ENCODE measurements at places on chromosomes 6 and 20.

DNA sequence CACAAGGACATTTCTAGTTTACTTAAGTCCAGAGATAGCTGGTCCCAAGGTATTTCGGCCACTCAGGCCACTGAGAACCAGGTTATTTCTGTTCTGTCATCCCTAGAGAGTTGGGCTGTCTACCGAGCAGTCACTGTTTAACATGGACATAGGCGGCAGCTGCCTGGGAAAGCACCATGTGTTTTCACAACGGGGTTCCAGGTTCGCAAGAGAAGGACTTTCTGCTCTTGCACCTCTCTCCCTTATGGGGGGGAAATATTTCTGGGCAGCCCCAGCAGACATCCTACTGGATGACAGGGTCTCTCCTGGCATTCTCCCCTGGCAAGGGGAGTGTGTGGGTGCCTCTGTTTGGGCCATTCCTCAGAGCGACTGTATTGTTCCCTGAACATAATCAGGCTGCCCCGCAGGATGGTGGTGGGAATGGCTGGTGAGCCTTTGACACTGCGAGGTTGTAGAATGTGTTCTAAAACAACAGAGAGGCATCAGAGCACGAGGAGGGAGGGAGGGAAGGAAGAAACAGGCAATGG lies 64.4 kb upstream of the DUSP22 start:
- DNase-seq: no peak

GRCh38 chr20:11820838-11821237 lies 96.9 kb upstream of the BTBD3 start:
- DNase-seq: no peak

GRCh38 chr6:69069881-69070280 lies 434.8 kb downstream of the ADGRB3 start:
- DNase-seq: no peak

DNA sequence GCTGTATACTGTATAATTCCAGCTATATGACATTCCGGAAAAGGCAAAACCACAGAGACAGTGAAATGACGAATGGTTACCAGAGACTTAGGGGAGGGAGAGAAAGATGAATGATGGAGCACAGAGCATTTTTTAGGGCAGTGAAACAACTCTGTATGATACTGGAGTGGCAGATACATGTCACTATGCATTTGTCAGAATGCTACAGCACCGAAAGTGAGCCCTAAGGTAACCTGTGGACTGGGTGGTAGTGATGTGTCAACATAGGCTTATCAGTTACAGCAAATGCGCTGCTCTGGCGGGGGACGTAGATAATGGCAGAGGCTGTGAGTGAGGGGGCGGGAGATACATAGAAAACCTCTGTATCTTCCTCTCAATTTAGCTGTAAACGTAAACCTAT lies 201.3 kb upstream of the SSTR4 start:
- DNase-seq: no peak

GRCh38 chr6:9316831-9317230 lies 881.5 kb upstream of the SLC35B3 start:
- no peak for DNase-seq

- no peak for DNase-seq
Measured at GRCh38 chr6:87903323-87903722, 144.3 kb upstream of the SPACA1 start.

DNA sequence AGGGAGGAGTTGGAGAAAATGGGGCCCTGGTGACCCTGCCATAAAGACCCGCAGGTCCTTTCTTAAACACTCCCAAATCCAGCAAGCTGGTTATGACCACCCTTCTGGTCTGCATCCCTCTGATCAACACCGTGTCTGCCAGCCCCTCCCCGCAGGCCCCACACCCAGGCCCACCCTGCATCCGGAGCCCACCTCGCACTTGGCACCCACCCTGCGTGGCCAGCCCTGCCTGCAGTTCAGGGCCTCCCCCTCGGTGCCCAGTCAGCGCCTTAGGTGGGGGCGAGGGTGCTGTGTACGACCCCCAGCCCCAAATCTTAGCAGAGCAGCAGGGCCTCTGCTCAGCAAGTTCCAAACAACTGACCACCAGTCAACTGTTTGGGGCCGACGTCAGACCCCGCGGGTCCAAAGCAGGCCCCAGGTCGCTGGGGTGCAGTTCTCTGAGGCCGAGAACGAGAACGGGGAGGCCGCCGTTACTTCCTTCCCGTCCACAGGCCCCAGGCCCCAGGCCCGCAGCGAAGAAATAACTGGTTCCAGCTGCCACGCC lies 1.2 kb downstream of the ACSS1 start:
- no peak for DNase-seq

- DNase-seq: no peak
Measured at GRCh38 chr20:62878244-62879038, 16.8 kb upstream of the TCFL5 start.

GRCh38 chr6:10633216-10633615 lies 61.2 kb downstream of the C6orf52 start:
- peak; percentile 77 for DNase-seq

- no peak for DNase-seq
Measured at GRCh38 chr6:152259234-152259633, 377.9 kb downstream of the SYNE1 start.

DNA sequence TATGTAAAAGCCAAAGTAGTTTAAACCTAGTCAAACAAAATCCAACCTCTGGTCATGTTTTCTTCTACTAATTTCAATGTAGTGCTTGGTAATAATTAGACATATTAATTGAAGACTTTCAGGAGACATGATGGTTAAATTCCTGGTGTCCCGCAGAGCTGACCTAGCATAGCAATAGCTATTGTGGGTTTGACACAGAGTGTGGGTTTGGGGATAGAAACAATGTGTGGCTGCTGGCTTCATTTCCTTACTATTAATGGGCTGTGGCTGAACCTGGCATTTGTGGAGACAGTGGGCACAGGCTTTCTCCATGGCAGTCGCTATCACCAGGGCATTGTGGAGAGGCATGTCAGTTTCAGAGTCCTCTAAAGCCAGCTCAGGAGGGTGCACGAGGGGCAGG lies 54.1 kb upstream of the GGTLC1 start:
- no peak for DNase-seq

DNA sequence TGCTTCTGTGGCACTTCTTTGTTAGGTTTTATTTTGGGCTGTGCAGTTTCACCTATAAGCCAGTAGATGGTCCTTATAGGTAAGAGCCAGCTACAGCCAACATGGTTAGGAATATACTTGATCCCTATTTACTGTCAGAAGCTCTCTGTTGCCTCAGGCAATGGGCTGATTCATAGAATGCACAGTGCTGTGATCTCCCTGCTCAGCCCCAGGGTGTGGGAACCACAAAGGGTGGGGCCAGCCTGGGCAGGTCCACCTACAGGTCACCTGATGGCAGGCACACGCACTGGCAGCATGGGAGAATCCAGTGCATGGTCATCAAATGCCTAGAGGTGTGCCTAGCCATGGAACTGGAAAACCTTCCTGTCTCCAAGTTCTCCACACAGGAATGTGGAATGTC lies 191.9 kb downstream of the MOXD1 start:
- no peak for DNase-seq

DNA sequence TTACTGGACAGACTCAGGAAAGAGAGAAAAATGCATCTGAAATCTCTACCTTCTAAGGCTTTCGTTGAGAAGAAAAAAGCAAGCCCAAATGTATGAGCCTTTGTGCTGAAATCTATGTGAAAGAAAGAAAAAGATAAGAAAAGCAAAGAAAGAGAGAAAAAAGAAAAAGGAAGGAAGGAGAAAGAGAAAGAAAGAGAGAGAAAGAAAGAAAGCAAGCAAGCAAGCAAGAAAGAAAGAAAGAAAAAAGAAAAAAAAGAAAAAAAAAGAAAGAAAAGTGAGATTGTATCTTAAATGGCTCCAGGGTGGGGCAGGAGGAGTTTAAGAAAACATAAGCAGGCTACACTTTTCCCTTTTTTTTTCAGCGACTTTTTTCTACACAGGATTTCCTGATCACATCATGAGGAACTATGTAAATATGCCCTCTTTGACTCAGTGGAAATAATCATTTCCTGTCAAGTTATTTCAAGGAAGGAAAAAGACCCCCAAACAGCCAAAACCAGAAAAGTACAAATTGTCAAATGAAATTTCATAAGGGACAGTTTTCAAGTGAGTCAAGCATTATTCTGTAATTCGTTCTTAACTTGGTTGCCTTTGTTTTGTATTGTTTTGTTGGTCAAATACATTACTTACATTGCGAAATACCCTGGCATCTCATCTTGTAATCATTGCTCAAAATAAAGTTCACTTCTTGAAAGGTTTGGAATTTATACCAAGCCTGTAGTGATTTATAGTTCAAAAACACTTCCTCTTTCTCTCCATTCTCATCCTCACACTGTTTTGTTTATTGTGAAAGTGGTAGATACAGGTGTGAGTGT lies 79.5 kb upstream of the RNF217 start:
- peak; percentile 22 for DNase-seq

- no peak for DNase-seq
Measured at GRCh38 chr20:48577557-48577956, 250.2 kb downstream of the PREX1 start.

- no peak for DNase-seq
Measured at GRCh38 chr6:128271011-128271410, 249.4 kb downstream of the PTPRK start.

GRCh38 chr6:51459958-51460357 lies 627.5 kb downstream of the PKHD1 start:
- DNase-seq: no peak

DNA sequence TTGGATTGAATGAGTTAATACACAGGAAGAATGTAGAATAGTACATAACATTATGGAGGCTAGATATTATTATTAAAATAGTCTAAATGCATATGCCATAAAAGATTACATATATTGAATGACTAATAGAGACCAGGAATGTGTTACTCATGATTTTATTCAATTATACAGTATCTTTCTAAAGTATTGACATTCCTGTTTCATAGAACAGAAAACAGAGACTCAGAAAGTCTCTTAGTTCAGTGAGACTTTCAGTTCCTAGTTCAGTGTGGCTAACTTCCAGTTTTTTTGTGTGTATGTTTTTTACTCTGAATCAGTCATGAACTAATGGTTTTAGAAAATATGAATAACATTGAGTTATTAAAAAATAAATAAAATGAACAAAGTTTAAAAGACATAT lies 34.6 kb upstream of the TMEM244 start:
- peak; percentile 27 for DNase-seq

DNA sequence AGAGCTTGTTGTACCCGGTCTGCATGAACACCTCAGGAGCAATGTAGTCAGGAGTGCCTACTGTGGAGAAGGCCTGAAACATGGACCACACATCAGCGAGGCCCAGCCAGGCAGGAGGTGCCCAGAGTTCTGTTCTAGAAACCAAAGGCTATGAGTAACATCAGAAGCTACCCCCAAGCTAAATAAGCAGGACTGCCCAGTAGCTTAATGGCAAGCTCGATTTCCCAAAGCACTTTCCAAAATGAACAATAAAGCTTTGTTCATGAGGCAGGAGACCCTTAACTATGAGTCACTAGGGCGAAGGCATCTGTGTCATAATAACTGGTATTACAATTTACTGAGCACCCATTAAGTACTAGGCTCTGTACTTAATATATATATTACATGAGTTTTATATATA lies 47.4 kb downstream of the STK38 start:
- DNase-seq: no peak

- no peak for DNase-seq
Measured at GRCh38 chr6:54308289-54308985, at the start of gene TINAG. Gene TINAG (plus strand): TSS chr6:54308441. CDS start chr6:54308551, 110 bp downstream.

DNA sequence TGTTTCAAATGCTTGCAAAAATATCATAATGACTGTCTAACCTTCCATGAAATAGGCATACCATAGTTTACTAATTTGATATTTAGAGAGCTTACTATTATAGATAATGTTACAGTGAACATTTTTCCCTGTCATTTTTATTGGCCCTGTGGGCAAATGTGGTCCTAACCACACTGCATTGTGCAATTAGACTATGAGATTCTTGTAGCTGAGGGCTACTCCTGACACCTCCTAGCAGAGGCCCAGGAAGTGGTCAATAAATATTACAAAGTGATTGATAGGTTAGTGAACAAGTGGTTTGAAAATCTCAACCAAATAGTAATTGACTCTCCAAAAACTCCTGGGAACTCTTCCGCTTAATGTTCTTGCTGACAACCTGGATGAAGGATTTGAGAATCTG lies 160.5 kb upstream of the KCNG1 start:
- no peak for DNase-seq

GRCh38 chr20:63499338-63499969 lies 571 bp upstream of the EEF1A2 start:
- DNase-seq: no peak

DNA sequence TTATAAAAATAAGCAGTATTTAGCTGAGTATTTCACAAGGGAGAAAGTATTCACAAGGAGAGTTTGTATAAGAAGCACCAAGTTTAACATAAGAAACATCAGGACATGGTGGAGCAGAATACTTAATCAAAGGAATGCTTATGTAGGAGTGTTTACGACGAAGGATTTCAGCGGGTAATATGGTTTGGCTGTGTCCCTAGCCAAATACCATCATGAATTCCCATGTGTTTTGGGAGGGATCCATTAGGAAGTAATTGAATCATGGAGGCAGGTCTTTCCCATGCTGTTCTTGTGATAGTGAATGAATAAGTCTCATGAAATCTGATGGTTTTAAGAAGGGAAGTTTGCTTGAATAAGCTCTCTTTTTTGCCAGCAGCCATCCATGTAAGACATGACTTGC lies 1099.1 kb upstream of the ADGRB3 start:
- DNase-seq: no peak

GRCh38 chr6:27279513-27280063 lies 32.1 kb downstream of the PRSS16 start:
- no peak for DNase-seq

DNA sequence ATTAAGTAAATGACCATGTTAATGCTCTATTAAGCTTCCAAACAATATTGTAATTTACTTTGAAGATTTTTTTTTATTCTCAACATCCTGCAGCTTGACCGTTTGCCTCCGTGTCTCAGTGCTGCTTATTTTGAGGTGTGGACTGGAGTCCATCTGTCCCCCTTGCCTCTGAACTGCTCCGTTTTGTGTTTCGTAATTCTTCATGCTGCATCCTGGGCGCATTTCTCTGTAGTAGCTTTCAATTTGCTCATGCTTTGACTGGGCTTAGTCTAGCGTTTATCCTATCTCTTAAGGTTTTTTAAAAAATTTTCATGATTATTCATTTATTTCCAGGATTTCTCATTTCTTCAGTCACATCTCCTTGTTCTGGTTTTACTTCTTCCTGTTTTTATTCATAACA lies 37.8 kb downstream of the PTPN1 start:
- DNase-seq: no peak

- DNase-seq: no peak
Measured at GRCh38 chr20:62362590-62362940, 4.5 kb downstream of the LAMA5 start.

DNA sequence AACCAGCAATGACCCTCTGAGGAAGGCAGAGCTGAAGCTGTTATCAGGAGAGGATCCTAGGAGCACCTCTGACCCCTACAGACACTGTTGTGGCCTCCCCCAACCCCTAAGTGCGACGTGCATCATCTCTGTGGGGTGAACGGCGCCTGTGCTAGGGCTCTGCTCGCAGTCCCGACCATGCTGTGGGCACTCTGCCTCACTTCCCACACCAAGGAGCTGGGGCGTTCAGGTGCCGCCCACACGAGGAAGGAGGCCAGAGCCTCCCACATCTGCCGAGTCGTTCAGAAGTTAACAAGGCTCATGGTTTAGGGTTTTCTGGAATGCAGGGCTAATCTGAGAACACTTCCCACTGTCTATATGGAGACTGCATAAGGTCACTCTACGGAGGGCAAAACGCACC lies 62.1 kb downstream of the GINS1 start:
- DNase-seq: no peak
